Adrenal gland (tissue), 19 donors: ENCODE measurements at places on chromosomes 7 and 10. TPM values are rescaled to one million over a fixed set of nuclear protein-coding genes. Genes with fewer than 3 reads are reported as not detected.

Gene KLF14
- 0.54 TPM for polyA plus RNA-seq

Gene RNF148
- 0.24 TPM for polyA plus RNA-seq

Gene AGR2
- 0.13 TPM for polyA plus RNA-seq

Gene NRP1
- 27.9 TPM for polyA plus RNA-seq

Gene ACTL6B
- 5.1 TPM for polyA plus RNA-seq

Gene MUC3A
- polyA plus RNA-seq, result 0.05 TPM

Gene NEURL1
- 1.0 TPM for polyA plus RNA-seq

DNA sequence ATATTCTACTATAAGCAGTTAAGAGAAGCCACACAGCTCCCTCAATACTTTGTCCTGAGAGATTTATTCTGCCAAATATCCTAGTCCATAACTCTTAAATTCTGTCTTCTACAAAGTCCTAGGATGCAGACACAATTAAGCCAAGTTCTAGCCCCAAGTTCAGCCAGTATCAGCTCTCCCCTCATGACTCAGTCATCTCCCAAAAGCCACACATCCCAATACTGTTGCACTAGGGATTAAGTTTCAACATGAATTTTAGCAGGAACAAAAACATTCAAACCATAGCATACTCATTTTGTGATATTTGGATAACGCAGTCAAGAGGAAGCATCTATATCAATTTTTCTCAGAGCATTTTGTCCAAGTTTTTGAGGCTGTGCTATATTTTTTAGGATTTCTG lies 277.4 kb downstream of the FZD1 start:
- DNase-seq, result no peak

DNA sequence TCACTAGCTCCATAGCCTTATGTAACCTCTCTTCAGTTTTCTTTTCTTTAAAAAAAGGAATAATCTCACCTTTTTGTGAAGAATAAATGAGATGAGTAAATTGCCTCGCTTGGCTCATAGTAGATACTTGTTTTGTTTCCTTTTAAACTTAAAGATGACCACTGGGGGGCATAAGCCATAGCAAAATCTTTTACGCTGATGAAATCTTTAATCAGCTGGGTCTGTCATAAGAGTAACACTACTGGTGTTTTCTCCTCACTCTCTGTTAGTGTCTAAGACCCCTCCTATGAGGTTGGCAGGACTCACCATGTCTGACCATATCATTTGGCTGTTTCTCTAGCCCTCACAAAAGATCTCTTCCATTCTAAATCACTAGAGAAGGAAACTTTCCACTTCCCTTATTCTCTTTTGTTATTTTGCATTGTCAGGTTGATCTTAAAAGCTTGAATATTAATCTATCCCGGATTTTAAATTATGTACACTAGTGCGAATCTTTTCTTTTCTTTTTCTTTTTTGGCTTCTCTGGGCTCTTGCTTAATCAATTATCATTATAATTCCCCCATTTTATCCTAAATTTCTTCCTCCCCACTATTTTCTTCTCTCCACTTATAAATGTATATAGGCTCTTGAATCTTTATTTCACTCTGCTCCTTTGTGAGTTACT lies 12.5 kb downstream of the STAG3 start:
- no peak for DNase-seq

- DNase-seq, result no peak
Observed at GRCh38 chr7:41187322-41187721, 515.6 kb downstream of the INHBA start.

DNA sequence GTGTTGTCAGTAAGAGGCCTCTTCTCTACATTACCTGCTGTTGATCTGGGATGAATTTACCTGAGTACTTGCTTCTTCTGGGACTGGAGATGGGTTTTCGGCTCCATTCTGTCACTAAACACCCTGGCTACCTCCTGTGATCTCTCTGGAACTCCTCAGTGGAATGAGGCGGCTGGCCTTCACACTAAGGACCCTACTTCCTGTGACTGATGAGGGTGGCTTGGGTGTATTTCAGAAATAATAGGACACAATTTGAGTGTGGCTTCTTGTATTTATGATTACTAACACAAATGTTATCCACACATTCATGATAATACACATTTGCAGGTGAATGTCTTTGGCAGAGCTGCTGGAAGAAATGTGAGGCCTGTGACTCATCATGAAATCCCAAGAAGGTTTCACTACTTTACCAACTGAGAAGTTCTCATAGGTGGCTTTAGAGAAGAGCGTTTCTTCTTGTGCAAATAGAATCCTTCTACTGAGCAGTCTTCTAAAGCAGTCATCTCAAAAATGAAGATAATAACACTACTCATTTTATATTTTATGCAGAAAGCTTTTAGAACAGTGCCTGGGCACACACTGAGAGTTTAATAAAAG lies 21.3 kb upstream of the EVX1 start:
- peak; percentile 2 for DNase-seq

DNA sequence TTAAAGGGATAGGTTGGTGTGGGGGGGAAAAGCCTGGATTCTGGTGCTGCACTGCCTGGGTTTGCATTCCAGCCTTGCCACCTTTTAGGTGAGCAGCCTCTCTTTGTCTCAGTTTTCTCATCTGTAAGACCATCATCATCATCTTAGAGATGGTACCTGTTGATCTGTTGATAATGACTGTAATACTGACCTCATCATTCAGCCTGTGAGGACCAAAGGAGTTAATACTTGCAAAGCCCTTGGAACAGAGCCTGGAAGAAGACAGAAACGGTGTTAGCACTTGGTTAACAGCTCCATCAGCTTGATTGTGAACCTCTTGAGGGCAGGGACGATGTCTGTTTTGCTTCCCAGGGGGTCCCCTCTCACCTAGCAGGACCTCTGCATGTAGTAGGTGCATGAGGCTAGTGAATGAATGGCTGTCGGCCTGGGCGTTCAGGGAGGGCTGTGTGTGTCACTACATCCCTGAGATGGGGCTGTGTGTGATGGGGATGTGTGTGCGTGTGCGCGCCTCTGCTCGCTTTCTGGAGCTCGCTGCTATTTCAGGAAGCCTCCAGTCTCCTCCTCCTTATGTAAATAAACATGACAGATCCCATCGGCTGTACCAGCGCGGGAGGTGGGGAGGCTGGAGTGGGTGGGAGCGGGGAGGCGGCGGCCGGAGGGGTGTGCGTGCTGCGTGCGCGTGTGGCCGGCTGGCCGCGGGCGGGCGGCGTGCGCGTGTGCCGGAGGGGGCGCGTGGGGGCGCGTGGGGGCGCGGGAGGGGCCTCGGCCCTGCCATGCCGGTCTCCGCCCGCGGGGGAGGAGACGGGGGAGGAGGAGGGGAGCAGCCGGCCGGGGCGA lies 61.2 kb downstream of the NEURL1 start:
- peak; percentile 62 for DNase-seq

- DNase-seq, result no peak
Observed at GRCh38 chr7:26549281-26549944, 257.8 kb downstream of the SNX10 start.

DNA sequence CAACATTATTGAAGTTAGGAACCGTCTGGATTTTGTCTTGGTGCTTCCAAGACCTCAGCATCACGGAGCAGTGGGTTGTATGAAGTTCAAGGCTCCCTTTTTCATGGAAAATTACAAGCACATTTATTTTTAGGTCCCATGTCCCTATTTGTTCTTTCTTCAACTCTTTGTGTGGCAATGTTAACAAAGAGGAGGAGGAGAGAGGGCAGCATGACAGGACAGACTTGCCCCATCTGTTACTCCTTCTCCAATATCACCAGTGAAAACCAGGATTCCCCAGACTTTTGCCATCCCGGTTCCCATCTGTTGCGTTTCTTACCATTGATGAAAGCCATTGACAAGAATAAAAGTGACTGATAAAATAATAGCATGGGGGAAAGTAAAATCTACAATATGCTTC lies 28.6 kb downstream of the EEPD1 start:
- DNase-seq, result no peak

DNA sequence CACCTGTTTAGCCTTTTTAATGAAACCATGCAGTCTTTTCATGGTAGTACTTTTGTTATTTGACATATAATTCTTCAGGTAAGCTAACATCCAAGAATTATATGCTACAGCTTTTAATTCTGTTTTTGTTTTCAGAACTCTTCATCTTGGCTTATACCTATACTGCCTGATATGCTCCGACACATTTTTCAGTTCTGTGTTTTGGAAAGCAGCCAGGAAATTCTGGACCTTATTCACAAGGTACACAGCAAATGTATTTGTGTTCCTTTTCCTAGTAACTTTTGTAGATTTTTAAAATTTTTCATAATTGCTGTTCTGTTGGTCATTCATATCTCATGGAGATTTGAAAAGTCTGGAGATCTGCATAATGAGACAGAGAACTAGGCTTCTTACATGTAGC lies 56.7 kb downstream of the BTAF1 start:
- no peak for DNase-seq

- peak; percentile 42 for DNase-seq
Observed at GRCh38 chr10:132575320-132576201, 38.0 kb downstream of the INPP5A start.

DNA sequence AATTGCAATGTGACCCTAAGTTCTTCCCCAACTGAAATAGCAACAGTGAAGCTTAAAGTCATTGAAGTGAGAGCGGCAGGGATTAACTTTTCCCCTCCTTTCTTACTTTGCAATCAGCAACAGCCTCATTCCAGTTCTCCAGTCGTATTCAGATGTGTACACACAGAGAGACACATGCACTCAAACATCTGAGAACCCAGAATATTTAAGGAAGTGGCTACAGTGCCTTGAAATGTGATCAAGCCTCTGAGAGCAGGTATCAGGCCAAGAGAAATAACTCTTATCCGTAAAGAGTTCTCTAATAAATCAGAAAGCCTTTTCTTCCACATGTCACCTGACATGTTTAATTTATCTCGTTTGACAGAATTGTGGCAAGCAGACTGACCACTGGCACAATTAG lies 388.9 kb upstream of the NPVF start:
- no peak for DNase-seq

DNA sequence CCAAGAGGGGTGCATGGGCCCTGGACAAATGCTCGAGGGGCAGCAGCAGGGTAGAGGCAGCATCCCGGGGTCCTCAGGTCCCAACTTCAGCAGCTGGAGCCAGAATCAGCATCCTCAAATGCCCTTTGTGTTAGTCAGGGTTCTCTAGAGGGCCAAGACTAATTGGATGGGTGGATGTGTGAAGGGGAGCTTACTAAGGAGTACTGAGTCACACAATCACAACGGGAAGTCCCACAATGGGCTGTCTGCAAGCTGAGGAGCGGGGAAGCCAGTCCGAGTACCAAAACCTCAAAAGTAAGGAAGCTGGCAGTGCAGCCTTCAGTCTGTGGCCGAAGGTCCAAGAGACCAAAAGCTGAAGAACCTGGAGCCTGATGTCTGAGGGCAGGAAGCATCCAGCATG lies 162.9 kb upstream of the TCERG1L start:
- no peak for DNase-seq

GRCh38 chr10:13039761-13040160 lies 38.2 kb upstream of the CCDC3 start:
- no peak for DNase-seq

DNA sequence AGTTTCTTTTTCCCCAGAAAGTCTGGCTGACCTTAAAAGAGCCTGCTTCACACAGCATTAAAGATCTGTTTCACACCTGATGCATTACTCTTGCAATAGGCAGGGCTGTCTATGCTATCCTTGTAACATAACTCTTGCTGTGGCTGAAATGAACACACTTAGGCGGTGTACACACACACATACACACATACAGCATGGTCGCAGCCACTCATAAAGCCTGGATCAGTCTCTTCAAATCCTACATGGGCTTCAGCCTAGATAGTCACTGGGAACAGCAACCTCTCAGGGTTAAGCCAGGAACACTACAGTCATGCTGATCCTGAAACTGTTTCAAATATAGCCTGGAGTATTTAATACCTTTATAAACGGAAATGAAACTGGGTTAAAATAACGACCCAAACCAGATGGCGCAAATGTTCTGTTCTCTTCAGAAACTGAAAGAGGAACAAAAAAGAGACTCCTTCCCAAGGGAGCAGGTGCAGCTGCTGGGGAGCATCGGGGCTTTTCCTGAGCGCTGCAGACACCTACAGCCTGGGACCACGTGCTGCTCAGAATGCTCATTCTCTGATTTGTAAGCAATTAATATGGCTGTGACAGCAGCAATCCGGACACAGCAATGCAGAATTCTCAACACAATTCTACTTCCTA lies 61.0 kb upstream of the SFMBT2 start:
- DNase-seq, result no peak

GRCh38 chr10:49549640-49550346 lies 10.9 kb upstream of the ERCC6 start:
- DNase-seq, result no peak

DNA sequence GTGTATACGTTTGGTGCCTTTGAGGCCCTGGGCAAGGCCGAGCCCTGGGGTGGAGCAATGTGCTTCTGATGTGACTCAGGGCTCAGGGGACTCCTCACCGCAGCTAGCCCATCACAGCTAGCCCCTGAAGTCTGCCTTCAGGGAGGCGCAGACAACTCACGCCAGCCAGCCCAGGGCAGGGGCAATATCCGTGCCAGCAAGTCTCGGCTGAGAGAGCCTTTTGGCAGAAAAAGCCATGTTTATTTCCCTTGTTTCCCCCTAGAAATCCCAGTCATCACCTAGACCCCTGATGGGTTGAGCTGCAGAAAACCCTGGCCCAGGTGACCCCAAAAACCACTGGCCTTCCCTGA lies 90.4 kb downstream of the CHST15 start:
- DNase-seq, result no peak

- no peak for DNase-seq
Observed at GRCh38 chr7:146892151-146892550, 775.5 kb downstream of the CNTNAP2 start.

- no peak for DNase-seq
Observed at GRCh38 chr10:1384026-1384425, 327.8 kb downstream of the WDR37 start.

DNA sequence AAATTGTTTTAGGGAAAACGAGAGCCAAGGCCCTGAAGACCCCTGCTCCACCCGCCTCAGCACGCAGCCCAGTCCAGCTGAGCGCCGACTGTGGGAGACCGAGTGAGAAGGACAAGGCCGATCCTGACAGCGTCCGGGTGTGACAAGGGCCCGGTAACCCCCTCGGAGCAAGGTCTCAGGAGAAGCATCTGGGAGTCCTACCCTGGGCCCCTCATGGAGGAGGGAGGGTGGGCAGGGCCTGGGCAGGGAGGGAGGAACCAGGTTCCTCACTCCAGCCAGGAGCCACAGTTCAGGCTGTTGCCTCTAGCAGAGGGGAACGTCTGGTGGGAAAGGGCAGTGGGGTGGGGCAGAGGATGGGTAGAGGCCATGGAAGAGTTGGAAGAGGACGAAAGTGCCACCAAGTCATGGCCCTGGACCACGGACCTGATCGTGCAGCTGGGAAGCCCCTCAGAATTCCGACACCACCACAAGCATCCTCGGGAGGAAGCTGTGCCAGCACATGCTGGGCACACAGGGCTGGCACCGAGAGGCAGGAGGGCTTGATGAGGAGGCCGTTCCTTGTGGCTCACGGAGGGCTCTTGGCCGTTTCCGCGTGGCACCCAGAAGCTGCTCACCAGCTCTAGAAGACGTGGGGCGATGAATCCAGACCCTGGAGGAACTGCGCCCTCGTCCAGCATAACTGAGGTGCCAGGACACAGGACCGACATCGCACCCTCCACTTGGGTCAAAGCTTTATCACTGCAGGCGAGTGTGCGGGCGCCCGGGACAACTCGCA lies 2.2 kb upstream of the KNDC1 start:
- DNase-seq, result no peak
